ENCODE measurements at places on chromosomes 12 and 14.

DNA sequence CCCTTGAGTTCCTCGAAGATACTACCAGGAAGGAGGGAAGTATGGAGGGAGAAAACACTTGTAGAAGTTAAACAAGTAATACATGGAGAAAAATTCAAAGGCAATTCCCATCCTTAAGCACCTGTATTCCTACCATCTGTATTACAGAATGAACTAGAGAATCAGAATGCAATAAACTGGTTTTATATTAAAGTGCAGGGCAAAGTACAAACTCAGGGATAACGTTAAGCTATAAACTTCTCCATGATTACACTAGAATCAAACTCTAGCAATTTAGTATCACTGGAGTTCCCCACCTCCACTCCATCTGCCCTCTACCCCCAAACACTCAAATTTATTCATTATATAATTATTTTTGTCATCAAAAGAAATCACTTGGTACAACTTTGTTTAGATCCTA lies 13.1 kb downstream of the PAWR start:
- no peak for DNase-seq

DNA sequence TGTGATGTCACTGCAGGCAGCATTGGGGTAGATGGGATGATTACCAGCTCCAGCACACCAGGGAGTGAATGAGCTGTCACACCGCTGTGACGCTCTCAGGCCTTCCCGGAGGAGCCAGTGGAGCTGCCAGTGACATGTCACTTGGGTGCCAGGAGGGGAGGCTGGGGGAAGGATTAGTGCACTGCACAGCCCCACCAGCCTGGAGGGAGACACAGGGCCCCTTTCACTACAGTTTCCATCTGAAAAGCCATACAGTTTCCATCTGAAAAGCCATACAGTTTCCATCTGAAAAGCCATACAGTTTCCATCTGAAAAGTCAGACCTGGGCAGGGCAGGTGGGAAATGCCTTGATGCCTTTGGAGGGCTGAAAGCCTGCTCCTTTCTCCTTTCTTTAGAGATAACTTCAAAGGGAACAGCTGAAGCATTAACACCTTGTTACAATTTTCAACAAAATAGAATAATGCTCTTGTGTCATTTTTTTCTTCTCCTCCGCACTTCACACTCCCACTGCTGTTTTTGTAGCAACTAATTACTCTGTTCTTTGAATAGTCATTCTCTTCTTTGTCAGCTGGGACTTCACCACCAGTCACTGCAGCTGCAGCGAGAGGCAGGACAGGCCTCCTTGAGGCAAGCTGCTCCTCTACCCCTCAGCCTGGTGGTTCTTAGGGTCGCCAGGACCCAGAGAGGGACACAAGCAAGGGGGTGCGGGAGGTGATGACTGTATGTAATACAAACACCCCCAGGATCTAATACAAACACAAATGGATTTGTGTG lies 256.9 kb upstream of the RGS6 start:
- DNase-seq: no peak

DNA sequence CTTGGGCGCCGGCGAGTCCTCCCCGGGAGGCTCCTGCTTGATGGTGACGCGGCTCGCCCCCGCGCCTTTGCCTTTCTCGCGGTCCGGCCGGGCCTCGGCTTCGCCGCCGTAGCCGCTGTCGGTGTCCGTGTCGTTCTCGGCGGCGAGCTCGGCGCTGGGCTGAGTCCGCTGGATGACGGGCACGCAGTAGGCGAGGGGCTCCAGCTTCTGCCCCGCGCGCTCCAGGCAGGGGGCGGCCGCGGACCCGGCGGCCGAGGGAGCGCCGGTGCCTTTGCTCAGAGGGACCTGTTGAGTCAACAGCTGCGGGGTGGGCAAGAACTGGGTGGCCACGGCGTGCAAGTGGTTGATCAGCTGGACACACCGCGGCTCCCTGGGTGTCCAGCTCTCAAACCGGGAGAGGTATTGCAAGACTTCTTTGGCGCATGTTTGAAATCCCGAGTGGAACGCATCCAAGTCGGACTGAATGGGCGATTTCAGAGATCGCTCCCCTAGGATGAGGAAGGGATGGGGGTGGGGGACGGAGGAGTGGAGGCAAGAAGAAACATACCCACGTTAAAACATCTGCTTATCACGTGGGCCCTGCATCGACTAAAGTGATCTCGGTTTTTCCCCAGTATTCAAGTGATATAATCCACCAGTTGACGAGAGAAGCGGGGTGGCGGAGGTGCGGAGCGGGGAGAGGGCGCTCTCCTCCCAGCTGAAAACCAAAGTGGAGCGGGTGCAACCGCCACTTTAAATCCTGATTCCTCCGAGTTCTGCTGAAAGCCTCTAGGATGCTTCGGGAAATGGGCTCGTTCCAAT lies 2.0 kb downstream of the BHLHE41 start:
- DNase-seq: peak; percentile 11

- DNase-seq: no peak
Observed at GRCh38 chr12:60148831-60149230, 553.0 kb downstream of the SLC16A7 start.

GRCh38 chr12:102948941-102949352 lies 8.5 kb upstream of the ASCL1 start:
- DNase-seq: no peak

GRCh38 chr14:31124197-31124596 lies 83.4 kb downstream of the HECTD1 start:
- DNase-seq: no peak

DNA sequence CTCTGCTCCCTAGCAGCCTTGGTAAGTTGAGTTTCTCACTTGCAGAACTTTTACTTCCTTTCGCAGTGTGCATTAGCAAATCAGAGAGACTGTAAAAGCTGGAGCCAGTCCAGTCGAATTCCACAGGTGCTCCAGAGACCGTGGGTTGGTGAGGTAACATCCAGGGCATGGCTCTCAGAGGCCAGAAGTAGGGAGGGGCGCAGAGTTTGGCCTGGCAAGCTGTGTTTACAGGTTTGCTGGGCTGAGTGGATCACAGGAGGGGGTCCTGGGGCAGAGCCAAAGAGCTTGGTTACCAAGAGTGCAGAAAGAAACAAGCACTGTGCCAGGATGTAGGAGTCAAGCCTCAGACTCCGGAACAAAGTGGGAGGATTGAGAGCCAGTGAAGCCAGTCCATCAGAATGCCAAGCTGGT lies 10.2 kb upstream of the BHLHE41 start:
- no peak for DNase-seq

GRCh38 chr14:61147831-61148549 lies 133.1 kb downstream of the TMEM30B start:
- no peak for DNase-seq

GRCh38 chr14:49303946-49304516 lies 282.1 kb downstream of the RPS29 start:
- no peak for DNase-seq

DNA sequence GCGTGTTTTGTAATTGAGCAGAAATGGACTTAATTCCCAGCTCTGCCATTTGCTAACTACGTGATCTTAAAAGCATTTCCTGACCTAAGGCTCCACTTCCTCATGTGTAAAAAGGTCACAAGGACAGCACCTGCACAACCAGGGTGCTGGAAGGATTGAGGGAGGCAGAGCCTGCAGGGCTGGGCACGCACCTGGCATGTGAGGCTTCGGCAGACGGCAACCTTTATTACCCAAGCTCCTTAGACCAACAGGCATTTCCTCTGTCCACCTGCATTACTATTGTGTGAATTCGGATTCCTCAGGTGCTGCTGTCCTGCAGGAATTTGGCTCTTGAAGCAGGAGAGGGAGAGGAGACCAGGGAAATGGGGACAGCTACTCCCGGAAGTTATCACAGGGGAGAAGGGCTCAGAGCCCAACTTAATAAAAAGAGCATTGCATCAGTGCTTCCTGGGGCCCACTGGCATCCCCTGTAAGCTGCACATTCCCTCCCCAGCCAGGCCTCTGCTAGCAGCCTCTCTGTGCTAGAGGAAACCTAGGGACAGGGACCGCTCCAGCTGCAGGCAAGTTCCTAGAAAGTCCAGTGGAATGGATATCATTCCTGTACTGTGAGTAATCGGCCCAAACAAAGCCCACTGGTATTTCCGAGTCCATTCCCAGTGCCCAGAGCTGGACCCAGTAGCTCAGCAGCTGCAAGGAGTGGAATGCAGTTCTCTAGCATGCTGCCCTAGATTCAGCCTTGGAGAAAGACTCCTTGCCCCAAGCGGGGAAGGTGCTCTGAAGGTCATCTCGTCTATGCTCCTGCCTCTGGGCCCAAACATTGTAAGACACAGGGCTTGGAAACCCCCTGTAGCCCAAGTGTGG lies 157.1 kb upstream of the CCND2 start:
- no peak for DNase-seq

DNA sequence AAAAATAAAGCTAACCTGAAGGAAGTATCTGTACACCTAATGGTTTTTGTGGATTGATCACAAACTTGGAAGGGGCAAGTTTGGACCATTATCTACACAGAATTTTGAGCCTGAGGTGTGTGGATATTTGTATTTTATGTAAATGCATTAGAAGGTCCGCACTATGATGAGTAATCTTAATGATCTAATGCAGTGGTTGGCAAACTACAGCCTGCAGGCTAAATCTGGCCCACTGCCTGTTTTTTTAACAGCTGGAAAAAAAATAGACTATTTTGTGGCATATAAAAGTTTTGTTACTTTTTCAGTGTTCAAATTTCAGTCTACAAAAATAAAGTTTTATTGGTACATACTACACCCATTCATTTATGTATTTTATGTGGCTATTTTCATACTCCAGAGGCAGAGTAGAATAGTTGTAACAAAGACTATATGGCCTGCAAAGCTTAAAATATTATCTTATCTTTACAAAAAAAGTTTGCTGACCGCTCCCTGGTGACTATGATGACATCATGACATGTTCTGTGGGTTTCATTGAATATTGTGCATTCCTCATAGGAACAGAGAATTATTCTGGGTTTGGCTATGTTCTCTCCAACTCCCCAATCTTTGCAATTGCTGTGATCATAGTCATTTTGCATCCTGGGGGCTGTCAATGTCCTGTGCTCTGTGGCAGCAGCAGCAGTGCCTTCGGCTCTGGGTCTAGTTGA lies 962.6 kb upstream of the FBXO33 start:
- DNase-seq: no peak

DNA sequence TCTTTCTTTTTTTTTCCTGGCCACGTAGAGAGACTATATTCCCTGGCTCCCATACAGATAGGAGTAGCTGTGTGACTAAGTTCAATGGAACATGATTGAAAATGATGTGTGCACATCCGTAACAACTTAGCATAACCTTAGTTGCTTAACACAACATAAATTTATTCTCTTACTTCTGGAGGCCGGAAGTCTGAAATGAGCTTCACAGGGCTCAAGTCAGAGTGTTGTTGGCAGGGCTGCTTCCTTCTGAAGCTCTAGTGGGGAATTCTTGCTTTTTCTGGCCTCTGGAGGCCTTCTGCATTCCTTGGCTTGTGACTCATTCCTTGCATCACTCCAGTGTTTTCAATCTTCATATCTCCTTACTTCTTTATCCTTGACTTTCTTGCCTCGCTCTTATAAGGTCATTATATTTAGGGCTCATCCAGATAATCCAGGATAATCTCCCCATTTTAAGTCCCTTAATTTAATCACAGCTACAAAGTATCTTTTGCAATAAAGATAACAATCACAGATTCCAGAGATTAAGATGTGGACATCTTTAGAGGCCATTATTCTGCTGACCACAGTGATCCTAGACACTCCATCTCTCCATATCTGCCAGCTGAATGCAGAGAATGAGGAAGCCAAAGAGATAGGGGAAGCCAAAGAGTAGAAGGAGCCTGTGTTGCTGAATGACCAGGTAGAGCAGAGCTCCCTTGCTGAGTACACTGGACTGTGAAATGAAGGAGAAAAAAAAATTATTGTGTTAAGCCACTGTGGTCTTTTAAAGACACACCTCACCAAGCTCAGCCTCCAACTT lies 21.0 kb upstream of the SNX6 start:
- DNase-seq: no peak

GRCh38 chr14:38791862-38792261 lies 311.2 kb downstream of the SEC23A start:
- no peak for DNase-seq

DNA sequence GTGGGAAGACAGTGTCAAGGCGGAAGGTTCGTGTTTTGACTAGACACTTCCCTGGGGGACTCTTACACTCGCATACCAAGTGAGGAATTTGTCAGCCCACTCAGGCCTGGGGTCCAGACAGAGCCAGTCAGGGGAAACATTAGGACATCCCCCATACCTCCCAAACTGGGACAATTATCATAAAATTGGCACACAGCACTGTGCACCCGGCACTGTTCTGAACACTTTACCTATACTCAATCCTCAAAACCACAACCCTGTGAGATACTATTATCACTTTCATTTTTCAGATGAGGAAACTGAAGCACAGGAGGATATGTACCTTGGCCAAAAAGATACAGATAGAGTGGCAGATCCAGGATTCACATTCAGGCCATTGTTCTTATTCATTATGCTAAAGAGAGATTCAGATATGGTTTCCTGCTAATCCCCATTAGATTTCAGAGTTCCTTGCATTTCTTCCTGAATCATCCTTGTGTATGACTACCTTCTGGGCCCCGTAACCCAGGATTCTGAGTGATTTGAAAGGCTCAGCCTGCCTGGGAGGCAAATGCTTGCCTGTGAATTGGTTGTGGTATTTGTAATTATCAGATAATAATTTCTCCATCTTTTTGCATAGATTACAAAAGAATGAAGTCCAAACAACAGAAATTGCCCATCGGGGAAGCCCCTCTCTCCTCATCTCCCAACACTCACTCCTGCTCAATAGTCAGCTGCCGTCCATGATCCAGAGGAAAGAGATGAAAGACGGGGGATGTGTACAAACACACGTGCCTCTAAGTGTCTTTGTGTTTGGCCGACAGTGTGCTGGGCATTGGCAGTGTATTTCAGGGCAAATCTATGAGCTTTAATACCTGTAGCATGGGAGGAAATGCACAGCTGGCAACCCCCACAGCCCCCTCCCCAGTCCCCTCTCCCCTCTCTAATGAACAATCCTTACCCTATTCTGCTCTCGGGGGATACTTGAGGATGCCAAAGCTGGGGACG lies 4.6 kb downstream of the TAC3 start:
- no peak for DNase-seq

DNA sequence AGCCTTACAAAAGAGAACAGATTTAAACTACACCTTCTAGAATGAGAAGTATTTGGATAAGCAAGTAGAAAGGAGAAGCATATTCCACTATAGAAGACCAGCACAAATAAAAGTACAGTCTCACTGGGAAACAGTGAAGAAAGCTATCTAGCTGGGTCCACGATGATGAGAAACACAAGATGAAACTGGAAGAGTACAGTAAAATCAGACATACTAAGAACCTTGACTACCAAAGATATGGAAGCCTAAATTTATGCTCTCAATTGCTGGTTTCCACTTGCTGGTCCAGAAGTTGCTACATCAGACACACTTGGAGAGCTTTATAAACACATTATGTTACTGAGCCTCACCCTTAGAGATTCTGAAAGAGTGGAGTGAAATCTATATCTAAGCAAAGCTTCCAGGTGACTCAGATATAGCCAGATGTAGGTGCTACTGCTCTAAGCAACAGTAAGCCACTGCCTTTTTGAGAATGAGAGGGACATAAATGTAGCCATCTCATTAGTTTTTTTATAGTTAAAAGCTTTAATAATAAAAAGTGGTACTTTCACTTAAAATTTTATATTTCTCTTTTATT lies 96.3 kb upstream of the BBS10 start:
- no peak for DNase-seq

GRCh38 chr12:109863847-109864712 lies 16.3 kb downstream of the GLTP start:
- DNase-seq: no peak

Data from stimulated activated CD4-positive, alpha-beta T cell treated with anti-CD3 and anti-CD28 coated beads, Interleukin-12 subunit alpha, Interleukin-12 subunit beta, amount 100 ng/mL, for 24 hours (primary cell).